ENCODE measurements at places on chromosomes 4 and X. TPM values are rescaled to one million over a fixed set of nuclear protein-coding genes. Genes with fewer than 3 reads are reported as not detected.

The CT55 gene
- not detected for total RNA-seq

The SPANXC gene
- not detected for total RNA-seq

The FAT1 gene
- total RNA-seq, result 33.4 TPM

The SLC38A5 gene
- total RNA-seq, result 0.30 TPM

The PTTG2 gene
- not detected for total RNA-seq

The ADH1B gene
- total RNA-seq, result 4,370 TPM

The SRD5A3 gene
- total RNA-seq, result 12.1 TPM

The AMTN gene
- not detected for total RNA-seq

The GPM6B gene
- total RNA-seq, result 0.48 TPM

DNA sequence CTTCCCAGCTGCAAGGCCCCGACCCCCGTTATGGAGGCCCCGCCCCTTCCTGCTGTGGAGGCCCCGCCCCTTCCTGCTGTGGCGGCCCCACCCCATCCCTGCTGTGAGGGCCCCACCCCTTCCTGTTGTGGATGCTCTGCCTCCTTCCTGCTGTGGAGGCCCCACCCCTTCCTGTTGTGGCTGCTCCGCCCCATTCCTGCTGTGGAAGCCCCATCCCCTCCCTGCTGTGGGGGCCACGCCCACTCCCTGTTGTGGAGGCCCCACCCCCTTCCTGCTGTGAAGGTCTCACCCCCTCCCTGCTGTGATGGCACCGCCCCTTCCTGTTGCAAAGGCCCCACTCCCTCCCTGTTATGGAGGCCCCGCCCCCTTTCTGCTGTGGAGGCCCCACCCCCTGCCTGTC is 104.9 kb upstream of the PSAPL1 start:
- no peak for DNase-seq

DNA sequence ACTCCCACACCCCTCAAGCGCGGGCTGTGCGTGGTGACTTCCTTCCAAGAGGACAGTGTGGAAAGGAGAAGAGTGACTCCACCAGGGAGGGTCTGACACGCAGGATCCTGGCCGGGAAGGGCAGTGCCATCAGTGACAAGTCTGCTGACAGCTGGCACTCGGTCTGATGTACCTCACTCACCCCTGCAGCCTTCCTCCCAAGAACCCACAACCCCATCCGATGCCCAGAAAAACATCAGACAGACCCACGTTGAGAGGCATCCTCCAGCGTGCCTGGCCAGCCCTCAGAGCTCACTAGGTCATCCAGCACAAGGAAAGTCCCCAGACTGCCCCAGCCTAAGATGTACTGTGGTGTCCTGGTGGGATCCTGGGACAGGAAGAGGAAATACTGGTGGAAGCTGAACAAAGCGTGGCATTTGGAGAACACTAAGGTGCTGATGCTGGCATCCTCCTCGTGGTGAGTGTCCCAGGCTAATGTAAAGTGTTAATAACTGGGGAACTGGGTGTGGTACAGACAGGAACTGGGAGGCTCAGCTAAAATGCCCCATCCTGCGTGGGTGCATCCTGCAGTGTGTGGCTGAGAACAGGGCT is 200.0 kb upstream of the PSAPL1 start:
- no peak for DNase-seq

- no peak for DNase-seq
These were observed 85.9 kb downstream of the CASK start for GRCh38 chrX:41837270-41837944.

DNA sequence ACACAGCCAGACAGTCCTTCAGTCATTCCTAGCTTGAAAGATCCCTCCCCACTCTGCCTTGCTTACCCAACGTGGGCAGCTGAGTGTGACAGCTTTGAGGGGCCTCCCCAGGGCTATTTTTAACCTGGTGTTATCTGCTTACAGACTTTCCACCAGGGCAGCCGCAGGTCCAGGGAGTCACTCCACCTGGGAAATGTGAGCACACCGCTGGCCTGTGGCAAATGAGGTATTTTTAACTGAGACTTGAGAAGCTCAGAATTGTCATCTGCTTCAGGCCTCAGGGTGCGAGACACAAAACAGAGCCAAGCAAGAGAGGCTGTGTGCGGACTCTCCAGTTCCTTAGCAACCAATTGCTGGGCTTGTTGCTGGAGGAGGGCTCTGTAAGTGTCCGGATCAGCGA is 13.0 kb downstream of the CORIN start:
- no peak for DNase-seq

- DNase-seq, result no peak
These were observed 197.2 kb upstream of the VCX3A start for GRCh38 chrX:6732101-6732500.

GRCh38 chr4:3017504-3017903 is 54.1 kb downstream of the GRK4 start:
- DNase-seq, result no peak

DNA sequence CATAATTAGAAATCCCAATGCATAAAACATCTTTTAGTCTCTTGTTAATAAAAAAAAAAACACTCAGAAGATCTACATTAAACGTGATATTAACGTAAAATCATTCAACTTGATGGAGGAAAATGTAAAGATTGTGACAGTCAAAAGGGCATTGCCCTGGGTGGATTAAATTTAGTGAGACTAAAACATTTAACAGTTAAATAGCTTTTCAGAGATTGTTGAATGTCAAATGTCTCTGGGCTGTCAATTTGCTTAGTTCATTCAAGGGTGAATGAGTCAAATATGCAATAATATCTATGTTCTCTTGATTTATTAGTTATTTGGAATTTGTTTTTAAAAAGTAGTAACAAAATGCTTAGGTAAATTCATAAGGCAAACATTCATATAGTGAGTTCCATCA is 836.6 kb upstream of the PCDH10 start:
- DNase-seq, result no peak

- no peak for DNase-seq
These were observed 8.1 kb downstream of the SLC34A2 start for GRCh38 chr4:25663781-25664180.

GRCh38 chr4:152327606-152328453 is 208.1 kb downstream of the FBXW7 start:
- DNase-seq, result no peak

DNA sequence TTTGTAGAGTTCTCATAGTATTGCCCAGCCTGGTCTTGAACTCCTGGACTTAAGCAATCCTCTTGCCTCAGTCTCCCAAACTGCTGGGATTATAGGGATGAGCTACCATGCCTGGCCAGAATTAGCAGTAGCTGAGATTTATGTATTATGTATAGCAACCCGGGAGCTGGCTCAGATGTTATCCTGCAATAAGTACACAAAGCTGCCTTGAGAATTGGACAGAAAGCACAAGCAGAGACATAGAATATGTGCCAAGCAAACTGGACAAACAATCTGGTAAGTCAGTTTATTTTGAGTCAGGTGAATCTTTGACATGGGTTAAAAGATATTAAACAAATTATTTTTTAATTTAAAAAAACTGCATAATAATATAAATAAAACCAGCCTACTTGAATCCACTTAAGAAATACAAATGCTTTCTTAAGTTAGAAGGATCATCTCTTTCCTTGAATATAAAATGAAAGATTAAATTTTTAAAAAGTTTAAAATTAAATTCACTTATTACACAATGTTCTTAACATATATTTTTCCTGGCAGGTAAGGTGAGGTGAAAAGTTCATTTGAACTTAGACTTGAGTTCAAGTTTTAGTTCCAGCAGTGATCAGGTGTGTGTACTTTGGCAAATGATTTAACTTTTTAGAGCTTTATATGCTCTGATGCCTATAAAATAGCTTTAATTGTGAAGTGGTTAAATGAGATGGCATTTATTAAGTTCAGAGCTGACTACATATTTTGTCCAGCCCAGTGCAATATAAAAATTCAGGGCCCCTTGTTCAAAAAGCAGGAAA is 87.8 kb upstream of the ACSL1 start:
- no peak for DNase-seq

- DNase-seq, result no peak
These were observed 200.9 kb upstream of the MAB21L2 start for GRCh38 chr4:150381036-150381435.

DNA sequence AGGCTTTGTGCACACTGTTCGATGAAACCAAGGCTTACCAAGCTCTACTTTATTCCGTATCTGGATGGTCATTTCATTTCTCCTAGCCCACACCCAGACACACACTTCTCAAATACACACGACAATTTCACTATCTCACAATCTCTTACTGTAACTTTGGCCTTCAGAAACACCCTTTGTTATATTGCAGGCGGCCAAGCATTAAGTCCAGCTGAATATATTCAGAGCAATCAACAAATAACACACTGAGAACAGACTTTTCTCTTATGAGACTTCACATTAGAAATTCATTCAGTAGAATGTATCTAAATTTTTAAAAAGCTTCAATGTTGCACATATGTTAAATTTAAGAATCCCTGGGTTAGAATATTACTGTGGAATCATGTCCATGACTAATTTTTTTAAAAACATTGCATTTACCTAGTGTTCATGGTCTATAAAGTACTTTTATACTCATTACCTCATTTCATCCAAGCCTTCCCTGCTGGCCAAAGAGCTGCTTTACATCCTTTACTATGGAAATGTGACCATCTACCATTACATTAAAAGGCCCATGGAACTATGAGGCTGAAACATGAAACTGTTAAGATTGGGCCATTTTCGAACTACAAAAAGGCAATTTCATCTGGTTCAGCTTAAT is 10.5 kb upstream of the MAGEB17 start:
- no peak for DNase-seq

- no peak for DNase-seq
These were observed 138.5 kb upstream of the ZIC3 start for GRCh38 chrX:137427426-137427778.

DNA sequence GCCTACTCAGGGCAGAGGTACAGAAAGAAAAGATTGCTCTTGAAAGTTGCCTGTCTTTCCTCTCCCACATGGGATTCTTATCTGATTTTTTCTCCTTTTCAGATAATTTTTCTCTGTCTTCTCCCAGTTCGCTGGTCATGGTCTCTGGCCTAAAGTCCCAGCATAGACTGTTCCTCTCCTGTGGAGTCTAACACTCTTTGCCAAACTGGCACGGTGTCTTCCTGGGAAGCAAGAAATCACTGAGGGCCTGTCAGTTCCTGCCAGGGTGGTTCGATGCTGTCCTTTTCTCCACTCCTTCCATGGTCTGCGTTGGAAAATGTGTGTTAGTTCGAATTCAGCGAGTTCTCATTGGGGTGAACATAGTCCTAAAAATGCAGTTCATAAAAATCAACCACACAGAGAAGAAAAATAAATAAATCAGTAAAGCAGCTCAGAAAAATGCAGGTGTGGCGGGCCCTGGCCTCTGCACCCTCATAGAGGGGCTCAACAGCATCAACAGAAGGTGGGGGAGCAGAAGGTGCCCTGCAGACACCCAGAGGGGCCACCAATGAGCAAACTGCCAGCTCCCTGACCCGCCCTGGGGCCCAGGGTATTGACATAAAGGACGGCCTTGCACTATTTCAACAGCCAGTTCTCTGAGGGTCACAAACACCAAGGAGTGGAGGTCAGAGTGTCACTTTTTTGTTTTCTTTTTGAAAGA is 2.1 kb downstream of the RGN start:
- peak; percentile 85 for DNase-seq

- no peak for DNase-seq
These were observed 219.3 kb upstream of the FTHL17 start for GRCh38 chrX:31291131-31291530.

- DNase-seq, result no peak
These were observed 640 bp downstream of the BANK1 start for GRCh38 chr4:101791182-101791558.

GRCh38 chr4:77581724-77582123 is 23.9 kb upstream of the CXCL13 start:
- no peak for DNase-seq

- DNase-seq, result no peak
These were observed 516 bp upstream of the ZIC3 start for GRCh38 chrX:137565318-137565904.

- no peak for DNase-seq
These were observed 161.0 kb downstream of the CPXCR1 start for GRCh38 chrX:88908056-88908455.

DNA sequence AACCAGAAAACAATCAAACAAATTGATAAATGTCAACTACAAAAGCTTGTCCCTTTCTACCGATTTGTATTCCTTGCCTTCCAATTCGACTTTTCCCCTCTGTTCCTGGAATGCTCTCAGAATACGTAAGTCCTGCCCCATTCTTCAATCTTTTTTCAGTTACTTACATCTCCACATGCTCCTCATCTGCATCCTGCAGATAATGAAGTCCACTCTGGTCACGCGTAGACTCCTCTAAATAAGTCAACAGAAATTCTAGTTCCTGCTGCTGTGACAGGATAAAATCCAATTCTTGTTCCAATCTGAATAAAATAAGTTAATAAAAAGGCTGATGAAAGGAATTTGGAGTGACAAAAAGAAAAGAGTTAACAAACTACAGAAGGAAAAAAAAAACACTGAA is 34.4 kb upstream of the RBM41 start:
- DNase-seq, result no peak

DNA sequence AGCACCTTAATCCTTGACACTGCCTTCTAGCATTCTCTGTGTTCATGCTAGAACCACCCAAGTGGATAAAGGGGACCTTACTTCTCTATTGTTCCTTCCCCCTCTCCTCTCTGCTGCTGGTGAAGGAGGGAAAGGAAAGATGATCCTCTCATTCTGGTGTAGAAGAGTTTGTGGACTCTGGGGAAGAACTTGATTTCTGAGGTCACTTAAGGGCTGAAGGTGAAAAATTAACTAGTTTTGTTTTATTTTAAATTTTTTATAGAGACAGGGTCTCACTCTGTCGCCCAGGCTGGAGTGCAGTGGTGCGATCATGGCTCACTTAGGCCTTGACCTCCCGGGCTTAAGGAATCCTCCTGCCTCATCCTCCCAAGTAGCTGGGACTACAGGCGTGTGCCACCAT is 29.8 kb downstream of the SMS start:
- DNase-seq, result no peak

All from left lobe of liver (tissue), 2 donors.